Activated T-helper 2 cell treated with anti-CD3 and anti-CD28 coated beads, Interferon-gamma antibody, Interleukin-2, Interleukin-4, amounts not matched to agents 10 μg/mL and 5 μg/mL and 100 μg/mL, durations not matched to agents 14 hours and 24 hours and 36 hours (primary cell): ENCODE measurements at places on chromosomes 1 and 21. TPM values are rescaled to one million over a fixed set of nuclear protein-coding genes. Genes with fewer than 3 reads are reported as not detected.

TLR5 gene
- total RNA-seq: 0.34 and 0.41 TPM in 2 replicates

ETNK2 gene
- total RNA-seq: 0.32 and 0.37 TPM in 2 replicates

TSEN15 gene
- total RNA-seq: 35.1 TPM in 2 replicates

ELAPOR1 gene
- 17.5 and 19.7 TPM in 2 replicates for total RNA-seq

TCEANC2 gene
- 12.8 and 13.2 TPM in 2 replicates for total RNA-seq
